ENCODE measurements at places on chromosomes 13 and 19.

DNA sequence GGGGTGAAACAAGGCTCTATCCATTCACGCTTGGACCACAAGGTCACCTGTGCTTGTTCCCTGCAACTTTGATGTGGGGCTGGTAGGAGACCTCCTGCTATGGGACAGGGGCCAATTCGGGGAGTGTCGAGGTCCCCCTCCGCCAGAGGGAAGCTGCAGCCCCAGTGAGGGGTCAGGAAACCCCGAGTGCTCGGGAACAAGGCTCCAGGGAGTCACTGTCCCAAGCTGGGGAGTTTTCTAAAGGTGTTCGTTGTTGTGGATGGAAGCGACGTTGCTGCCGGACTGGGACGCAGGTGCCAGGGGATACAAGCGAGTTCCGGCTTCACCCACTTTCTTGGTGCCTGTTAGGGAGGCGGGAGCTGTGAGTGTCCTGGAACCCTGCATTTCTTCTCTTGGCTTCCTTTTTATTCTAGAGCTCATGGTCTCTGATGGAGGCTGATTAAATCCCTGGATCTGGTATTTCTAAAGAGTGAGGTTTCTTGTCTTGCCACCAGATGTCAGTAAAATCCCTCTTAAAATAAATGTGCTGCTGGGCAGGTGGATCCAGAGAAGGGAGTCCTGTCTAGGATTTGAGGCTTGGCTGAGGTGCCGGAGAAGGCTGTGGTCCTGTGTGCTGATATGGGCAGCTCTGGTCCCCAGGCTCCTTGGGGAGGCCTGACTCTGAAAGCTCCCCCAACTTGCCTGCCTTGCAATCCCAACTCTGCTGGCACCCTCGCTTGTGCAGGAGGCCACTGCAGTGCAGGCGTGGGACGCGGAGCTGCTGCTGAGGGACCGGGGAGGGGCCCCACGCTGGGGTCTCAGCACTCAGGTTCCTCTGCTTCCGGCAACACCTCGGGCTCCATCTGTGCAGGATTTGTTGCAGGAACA lies 153.9 kb downstream of the TEX29 start:
- DNase-seq = peak; percentile 43

- no peak for DNase-seq
Measured at GRCh38 chr19:10636304-10636972, 11.1 kb downstream of the SLC44A2 start.

GRCh38 chr19:29789007-29789406 lies 22.8 kb upstream of the CCNE1 start:
- DNase-seq = no peak

DNA sequence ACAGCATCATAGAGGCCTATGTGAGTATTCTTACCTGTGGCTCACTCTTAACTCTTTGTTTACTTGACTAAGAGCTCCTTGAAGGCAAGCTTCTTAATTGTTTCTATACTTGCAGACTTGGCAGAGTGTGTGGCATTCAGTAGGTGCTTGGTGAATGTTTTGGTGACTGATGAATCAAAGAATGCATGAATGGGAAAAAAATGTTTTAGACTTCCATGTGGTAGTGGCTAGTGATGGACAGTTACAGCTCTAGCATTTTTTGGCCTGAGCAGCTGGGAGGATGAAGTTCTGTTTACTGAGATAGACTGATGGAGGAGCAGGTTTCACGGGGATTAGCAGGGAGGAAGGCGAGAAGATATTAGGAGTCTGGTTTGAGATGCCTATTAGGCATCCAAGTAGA lies 13.6 kb downstream of the HAS1 start:
- DNase-seq = peak; percentile 55

DNA sequence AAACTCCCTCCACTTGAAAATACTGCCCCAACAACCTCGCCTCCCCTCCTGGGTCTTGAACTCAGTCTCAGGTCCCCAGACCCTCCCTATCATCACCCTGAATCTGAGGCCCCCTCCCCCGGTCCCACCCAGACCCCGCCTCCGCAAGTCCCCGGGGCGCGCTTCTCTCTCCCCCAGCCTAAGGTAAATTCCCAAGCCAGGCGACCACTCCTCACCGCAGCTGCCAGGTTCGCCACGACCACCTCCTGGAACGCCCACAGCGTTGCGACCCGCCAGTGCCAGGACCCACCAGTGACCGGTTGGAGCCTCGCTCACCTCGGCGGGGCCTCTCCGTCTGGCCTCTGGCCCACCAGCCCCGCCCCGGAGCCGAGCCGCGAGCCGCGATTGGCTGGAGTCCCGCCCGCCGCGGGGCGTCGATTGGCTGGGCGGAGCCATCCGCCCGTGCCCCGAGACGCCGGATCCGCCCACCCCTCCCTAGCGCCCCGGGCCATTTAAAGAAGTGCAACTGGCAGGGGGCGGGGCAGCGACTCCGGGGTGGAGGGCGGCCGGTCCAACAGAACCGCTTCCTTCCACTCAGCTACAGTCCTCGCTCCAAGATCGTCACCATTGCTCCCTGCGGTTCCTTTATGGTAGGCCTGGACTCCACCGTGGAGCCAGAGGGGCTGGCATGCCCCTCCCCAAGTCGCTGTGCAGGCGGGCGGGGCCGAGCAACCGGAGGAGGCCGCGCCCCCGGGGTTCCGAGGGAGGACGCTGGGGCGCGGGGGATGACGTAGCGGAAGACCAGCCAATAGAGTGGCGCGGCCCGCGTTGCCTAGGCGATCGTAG lies at the start of gene SERTAD3:
Gene SERTAD3 (minus strand): TSS at position 336 of the 825 bp plus-strand sequence. CDS start 2,255 bp downstream, outside the sequence.
- DNase-seq = peak; percentile 94

DNA sequence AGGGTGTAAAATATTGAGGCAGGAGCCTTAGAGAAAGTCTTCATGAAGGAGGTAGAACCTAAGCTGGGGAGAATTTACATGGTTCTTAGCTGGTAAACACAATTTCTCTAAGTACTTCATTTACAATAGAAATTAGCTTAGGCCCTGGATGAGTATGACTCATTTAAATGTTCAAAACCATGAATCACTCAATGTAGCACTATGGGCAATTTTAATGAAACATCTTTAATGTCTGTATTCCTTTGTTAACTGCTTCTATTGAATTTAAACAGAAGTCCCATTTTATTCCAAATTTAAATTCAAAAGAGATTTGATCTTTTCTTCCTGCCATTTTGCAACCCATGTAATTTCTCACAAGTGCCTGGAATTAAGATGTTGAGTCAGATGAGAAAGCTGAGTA lies 252.1 kb downstream of the RFC3 start:
- DNase-seq = peak; percentile 39

DNA sequence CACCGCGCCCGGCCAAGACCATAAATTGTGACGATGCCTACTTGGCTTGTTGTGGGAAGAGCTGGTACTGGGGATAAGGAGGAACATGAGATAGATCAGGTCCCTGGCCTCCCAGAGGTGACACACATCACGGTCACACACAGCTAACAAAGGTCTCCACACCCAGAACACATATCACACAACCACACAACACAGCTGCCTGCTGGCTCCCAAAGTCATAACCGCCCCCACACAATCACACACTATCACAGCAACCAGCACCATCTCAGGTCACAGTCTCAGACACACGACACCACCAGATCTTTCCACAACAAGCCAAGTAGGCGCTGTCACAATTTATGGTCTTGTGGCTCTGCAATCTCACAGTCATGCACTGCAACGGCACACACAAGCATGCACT lies 5.7 kb downstream of the COL5A3 start:
- DNase-seq = no peak

DNA sequence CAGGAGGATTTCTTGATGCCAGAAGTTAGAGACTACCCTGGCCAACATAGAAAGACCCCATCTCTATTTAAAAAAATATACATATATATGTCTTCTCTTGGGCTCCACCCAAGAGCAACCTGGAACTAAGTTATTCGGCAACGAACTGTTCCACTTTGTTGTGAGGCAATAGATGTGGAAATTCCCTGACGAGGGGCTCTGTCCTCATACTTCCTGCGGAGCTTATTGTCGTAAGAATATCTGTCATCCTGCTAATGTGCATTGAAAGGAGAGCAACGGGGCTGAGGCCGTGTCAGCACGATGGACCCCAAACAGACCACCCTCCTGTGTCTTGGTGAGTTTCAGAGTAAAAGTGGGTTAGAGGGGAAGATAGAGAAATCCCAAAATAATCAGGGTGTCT lies at the start of gene FCAR:
Gene FCAR (plus strand): TSS at position 246 of the 400 bp plus-strand sequence. CDS start 55 bp downstream, at position 301.
- no peak for DNase-seq

DNA sequence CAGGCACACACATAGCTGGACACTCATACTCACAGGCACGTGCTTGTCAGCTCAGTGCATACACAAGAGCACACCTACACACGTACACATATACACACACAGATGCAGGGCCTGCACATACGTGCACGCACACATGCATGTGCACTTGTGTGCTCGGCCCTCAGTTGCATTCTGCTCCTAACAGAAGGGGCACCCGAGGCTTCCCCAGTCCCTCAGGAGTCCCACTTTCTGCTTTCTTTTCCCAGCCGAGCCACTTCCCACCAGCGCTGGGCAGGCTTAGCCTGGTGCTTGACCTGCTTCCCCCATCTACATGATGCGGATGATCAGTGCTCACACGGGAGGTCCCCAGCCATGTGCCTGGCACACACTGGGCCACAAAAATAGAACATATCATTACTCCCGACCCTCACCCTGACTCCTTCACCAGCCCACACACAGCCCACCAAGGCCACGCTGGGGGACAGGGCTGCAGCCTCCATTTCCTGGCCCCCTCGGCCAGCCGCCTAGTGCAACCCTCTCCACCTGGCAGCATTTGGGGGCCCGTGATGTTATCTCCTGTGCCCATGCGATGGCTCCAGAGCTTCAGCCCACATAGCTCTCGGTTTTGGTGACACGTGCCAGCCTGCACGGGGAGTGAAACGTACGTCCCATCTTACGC lies 125.2 kb upstream of the SPACA7 start:
- DNase-seq = no peak

GRCh38 chr13:36789061-36789460 lies 30.0 kb upstream of the RFXAP start:
- no peak for DNase-seq

Data from fibroblast of upper back skin (primary cell).